ENCODE measurements at places on chromosomes 16 and 17.

DNA sequence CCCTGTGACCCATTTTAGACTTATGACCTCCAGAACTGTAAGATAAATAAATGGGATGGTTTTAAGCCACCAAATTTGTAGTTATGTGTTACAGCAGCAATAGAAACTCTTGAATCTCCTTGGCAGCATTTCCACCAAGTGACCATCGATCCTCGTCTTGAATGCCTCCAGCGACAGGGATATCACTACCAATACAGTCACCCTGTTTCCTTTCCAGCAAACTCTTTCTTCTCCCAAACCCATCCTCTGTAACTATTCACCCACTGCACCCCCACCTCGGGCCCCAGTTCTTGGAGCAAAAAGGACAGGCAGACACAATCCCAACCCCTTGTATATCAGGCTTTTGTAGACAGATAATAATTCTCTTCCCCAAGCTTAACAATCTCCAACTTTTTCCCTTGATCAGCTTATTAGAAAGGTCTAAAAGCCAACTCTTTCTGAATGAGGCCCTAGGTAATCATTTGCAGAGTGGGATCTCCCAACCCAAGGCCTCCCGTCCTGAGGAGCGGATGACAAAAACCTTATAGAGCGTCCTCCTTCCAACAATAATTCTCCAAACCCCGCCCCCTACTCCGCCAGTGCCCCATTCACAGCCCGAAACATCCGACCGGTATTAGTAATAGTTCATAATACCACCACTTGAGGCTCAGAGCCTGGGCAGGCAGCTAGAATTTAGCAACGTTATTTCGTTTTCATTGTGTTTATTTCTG, 14.7 kb upstream of the PLLP start:
- peak; percentile 47 for DNase-seq

DNA sequence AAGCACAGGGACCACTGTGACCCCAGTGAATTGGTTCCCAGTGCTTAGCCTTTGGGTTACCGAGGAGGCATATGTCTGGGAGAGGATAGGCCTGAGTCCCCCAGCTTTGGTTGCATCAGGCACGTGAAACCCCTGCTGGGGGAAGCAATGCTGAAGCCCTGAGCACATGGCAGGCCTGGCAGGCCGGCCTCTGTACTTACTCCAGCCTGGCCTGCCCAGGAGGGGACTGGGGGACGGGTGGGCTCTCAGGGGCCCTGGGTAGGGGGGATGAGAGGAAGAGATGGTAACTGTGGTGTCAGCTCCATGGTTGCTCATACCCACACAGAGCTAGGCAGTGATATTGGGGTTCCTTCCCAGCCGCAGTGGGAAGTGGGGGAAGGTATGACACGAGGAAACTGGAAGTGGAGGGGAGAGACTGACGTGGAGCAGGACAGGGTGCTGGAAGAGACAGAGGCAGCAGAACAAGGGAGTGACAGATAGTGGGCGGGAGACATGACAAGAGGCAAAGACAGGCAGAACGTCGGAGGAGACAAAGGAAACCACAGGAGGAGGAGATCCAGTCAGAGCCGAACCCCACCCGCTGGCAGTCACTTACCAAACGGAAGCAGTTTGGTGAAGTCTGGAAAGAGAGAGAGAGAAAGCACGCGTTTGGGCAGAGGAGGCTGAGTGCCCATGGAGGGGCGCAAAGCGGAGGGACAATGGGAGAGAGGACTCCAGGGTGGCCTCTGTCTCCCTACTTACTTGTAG, 9.1 kb downstream of the TMEM208 start:
- no peak for DNase-seq

DNA sequence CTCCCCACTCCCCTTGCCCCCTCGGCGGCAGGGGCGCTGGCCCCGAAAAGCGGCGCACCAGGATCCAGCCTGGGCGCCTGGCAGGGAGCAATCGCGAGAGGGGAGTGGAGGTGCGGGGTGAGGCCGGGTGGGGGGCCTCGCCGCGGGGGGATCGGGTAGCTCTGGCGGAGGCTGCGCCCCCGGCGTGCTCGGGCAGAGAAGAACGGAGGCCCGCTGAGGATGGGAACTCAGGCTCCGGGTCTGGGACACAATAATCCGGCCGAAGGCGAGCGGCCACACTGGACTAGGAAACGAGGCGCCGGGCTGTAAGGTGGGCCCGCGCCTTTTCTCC, 721 bp upstream of the PCGF2 start:
- no peak for DNase-seq

DNA sequence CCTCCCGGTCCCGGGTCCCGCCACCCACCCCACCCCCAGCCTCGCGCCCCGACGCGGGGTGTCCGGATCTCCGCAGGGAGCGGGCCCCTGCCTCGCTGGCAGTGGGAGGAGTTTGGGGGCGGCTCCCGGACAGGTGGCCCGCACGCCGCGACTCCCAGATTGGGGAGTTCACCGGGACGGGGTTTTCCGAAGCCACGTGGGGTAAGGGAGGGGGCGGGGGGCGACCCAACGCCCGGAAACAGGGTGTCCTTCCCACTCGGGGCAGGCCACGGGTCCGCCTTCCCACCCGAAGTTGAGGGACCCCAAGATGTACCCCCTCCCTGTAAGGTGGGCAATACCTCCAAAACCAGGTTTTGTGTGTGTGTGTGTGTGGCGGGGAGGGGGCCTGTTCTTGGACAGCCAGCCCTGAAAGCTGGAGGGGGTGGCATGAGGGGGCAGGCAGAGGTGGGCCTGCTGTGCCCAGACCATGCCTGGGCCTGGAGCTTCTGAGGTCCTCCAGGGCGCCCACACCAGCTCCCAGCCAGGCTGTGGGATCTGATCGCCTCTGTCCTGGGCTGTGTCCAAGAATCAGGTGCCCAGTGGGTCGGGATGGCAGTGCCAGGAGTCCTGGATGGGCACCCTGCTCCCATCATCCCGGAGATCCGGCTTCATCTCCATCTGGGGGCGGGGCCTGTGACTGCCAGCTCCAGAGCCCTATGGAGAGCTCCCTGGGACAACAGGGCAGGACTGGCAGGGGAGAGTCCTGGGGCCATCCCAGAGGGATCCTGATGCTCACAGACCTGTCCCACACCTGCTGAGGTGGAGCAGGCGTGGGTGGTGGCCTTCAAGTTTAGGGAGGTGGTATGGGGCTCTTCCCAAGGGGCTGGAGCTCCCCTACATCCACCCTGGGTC, 767 bp downstream of the SYNGR2 start:
- DNase-seq: no peak

DNA sequence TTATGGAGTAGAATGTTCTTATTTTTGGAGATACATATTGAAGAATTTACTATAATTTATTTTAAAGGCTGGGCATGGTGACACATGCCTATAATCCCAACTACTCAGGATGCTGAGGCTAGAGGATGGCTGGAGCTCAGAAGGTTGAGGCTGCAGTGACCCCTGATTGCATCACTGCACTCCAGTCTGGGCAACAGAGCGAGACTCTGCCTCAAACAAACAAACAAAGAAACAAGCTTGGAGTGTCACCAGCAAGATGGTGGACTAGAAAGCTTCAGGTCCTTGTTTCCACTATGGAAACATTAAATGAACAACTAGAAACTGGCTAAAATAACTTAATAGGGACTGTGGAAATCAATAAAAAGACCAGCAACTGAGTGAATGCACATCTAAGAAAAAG, 17.9 kb upstream of the GPT2 start:
- no peak for DNase-seq

GRCh38 chr16:85101956-85102630, 10.2 kb downstream of the CIBAR2 start:
- no peak for DNase-seq

DNA sequence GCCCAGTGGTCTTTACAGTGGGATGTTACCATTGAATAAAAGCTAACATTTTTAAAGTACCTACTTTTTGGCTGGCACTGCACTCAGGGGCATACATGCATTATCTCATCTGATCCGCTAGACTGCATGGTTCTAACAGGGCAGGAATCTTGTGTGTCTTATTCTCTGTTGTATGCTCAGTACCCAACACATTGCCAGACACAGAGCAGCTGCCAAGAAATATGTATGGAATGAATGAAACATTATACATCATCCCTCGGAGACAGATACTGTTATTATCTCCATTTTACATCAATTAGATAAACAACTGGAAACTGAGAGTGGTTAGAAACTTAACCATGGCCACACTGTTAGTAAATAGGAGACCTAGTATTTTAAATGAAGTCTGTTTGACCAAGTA, 74.1 kb upstream of the CDH11 start:
- DNase-seq: no peak

- DNase-seq: no peak
Observed at GRCh38 chr17:44297975-44298374, 10.4 kb upstream of the RUNDC3A start.

DNA sequence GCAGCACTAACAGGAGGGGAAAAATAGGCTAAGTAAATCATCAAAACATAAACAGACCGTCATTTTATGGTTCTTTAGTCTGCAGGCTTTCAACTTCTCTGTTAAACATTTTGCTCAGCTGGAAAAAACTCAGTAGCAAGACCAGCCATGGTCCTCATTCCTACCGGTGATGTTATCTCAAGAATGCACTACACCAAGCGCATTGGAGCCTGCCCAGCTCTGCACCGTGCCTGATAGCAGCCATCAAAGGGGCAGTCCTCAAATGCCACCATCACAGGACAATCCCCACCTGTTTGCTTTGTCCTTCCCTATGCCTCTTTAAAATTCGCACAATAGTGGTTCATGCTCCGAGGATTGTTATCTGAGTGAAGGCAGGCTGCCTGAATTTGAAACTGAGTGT, 181.5 kb upstream of the MON1B start:
- no peak for DNase-seq

- DNase-seq: no peak
Observed at GRCh38 chr16:86549893-86550190, 5.2 kb downstream of the MTHFSD start.

DNA sequence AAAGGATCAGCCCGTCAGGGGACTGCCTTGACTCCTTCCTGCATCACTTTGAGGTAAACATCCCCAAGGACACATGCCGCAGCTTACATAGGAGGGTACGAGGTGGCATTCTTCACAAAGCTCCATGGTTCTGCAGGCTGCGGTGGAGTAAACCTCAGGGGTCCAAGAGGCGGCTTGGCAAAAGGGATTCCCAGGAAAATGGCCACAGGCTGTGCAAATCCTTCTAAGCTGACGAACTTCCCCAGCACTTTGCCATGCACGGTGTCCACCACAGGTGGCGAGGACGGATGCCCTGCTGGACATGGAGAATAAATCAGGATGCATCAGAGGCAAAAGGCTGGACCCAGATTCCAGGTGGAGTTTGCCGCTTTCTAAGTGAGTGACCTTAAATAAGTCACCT, 4.2 kb downstream of the CES1 start:
- DNase-seq: no peak

DNA sequence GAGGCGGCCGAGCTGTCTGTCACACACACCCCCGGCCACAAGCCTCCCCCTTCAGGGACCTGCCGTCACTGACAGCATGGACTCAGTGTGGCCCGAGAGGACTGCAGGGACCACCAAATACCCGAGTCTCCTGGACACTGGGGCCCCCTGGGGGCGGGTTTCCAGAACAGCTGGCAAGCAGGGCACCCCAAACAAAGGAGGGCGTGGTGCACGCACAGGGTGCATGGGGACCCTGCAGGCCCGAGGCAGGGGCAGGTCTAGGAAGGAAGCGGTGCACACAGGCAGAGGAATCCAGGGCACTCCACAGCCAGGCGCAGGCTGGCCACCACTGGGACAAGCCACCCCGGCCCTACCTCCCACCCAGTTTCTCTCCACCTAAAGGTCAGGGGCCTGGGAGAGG, 28.7 kb upstream of the ENPP7 start:
- DNase-seq: no peak

GRCh38 chr16:87002717-87003413, 314.3 kb downstream of the C16orf95 start:
- no peak for DNase-seq

- no peak for DNase-seq
Observed at GRCh38 chr17:29138184-29138955, 41.8 kb downstream of the MYO18A start.

DNA sequence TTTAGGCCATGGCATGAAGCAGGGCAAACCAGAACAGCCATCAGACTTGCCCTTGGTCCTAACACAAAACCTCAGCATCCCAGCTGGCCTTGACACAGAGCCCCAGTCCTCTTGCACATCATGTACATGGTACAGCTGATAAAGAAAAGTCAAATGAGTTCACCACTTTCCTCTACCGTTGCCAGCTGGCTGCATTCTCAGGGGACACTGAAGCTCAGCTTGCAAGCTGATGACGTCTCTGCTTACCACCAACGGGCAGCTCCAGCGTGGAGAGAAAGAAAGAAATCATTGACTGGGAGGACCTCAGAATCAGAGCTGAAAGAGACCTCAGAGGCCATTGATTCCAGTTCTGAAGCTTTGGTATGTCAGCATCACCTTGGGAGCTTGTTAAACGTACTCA, 80.7 kb upstream of the CES5A start:
- DNase-seq: no peak

- DNase-seq: peak; percentile 32
Observed at GRCh38 chr17:58756246-58757161, 850 bp downstream of the PPM1E start.

GRCh38 chr17:71681427-71682173, 439.2 kb upstream of the SOX9 start:
- no peak for DNase-seq

DNA sequence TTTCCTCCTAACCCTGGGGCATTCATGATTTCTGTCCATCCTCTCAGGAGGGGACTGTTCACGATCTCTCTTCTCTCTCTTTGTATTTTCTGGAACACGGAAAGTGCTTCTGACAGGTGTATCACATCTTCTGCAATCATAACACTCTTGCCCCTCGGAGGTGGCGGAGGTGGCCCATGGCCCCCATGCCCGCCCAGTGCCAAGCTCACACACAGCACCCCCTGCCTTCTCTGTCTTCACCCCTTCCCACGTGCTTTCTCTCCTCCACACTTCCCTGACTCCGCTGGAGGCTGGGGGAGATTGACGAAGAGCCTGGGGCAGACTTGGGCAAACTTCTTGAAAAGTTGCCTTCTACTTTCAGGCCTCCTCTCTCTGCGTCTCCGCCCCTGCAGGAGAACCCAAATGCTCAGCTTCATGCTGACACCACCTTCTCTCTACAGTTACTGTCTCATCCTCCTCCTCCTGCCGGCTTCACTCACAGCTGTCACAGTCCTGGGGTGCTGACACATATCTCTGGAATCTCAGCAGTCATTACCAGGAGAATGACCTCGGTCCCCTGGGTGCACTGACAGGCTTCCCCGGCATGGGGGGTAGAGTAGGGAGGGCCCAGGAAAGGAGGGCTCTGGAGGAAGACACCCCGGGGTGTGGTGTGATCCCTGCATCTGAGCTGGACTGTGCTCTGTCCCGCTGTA, 127.1 kb downstream of the ENGASE start:
- no peak for DNase-seq

DNA sequence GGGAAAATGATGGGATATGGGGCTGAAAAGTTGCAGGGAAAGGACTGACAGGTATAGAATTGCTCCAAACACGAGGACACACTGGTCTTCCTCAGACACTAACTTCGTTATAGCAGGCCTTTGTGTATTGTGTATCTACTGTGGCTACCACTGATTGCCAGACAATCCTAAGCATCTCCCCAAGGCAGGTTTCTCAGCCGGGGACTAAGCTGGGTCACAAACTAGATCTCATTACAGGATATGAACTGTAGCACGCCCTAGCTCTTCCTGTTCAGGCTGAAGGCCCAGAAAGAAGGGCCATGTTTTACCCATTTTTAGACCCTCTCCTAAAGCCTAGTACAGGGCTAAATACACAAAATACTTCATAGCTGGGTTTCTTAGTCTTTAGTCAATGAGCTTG, 5.1 kb upstream of the RANGRF start:
- no peak for DNase-seq

- no peak for DNase-seq
Observed at GRCh38 chr17:79986411-79987186, 49.1 kb downstream of the TBC1D16 start.

- DNase-seq: no peak
Observed at GRCh38 chr17:79441356-79442160, 169.3 kb downstream of the RBFOX3 start.

GRCh38 chr17:13940858-13941665, 128.2 kb upstream of the COX10 start:
- no peak for DNase-seq

Data from neural crest cell (in vitro differentiated cells).